ENCODE measurements at places on chromosomes 7 and 10.

GRCh38 chr7:148727501-148728278 lies 29.0 kb downstream of the CUL1 start:
- DNase-seq = no peak

DNA sequence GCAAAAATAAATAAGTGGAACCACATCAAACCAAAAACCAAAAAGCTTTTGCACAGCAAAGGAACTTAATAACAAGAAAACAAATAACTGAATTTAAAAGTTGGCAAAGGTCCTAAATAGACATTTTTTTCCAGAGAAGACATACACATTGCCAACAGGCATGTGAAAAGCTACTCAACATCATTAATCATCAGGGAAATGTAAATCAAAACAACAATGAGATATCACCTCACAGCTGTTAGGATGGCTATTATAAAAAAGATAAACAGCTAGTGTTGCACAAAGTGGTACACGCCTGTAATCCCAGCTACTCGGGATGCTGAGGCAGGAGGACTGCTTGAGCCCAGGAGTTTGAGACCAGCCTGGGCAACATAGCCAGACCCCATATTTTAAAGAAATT lies 2.2 kb upstream of the SUN3 start:
- no peak for DNase-seq

DNA sequence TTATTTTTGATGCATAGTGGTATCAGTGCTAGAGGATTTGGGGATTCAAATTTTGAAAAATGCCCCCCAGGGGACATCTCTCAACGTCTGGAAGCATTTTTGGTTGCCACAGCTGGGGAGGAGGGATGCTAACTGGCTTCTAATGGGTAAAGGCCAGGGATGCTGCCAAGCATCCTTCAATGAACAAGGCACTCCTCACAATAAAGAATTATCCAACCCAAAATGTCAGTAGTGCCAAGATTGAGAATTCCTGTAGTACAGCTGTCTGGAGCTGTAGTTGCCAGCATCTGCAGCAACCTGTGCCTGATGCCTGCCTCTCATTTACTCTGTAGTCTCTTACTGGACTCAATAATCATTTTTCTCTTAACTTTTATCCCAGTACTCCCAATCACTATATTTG lies 53.5 kb downstream of the SEPTIN7 start:
- no peak for DNase-seq

GRCh38 chr10:55837273-55837672 lies 523.8 kb downstream of the ZWINT start:
- no peak for DNase-seq

- no peak for DNase-seq
These were observed 15.7 kb upstream of the MACC1 start for GRCh38 chr7:20232848-20233247.

DNA sequence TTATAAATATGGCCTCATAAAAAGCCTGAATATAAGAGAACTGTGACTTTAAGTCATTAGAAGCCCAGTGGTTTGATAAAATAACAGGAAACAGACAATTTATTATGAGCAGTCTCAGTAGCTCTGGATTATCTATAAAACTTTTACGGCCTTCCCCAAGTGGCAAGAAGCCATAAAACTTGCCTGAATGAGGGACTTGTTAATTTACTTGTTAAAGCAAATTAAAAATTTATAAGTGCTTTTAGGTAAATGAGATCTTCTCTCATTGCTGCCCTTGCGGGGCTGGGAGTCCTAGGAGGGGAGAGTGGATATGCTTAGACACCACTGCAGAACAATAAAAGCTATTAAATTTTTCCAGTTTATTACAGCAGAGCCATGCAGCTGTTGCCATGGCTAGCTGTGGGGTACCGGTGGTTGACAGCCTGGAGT lies 499.9 kb downstream of the AUTS2 start:
- no peak for DNase-seq

DNA sequence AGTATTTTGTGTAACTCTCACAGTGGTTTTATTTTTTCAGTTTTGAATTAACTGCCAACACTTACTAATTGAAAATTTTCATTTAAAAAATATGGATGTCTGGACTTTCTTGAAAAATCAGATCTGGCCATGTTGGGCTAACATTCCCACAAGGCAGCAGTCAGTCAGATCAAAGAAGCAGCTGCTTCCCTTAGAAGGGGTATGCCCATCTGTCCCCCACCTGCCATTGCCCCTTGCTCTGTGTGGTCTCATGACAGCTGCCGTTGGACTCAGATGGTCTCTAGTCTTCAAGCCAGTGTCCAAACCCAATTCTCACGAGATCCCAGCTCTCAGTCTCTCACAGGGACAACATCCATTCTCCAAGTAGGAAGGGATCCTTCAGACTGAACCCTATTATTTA lies 212.1 kb upstream of the GHITM start:
- DNase-seq = no peak

- no peak for DNase-seq
These were observed 167.0 kb downstream of the SNX13 start for GRCh38 chr7:17773289-17773626.

GRCh38 chr10:23351926-23352519 lies 7.4 kb upstream of the C10orf67 start:
- DNase-seq = no peak

- no peak for DNase-seq
These were observed 202.9 kb upstream of the PLXNA4 start for GRCh38 chr7:132779164-132779563.

DNA sequence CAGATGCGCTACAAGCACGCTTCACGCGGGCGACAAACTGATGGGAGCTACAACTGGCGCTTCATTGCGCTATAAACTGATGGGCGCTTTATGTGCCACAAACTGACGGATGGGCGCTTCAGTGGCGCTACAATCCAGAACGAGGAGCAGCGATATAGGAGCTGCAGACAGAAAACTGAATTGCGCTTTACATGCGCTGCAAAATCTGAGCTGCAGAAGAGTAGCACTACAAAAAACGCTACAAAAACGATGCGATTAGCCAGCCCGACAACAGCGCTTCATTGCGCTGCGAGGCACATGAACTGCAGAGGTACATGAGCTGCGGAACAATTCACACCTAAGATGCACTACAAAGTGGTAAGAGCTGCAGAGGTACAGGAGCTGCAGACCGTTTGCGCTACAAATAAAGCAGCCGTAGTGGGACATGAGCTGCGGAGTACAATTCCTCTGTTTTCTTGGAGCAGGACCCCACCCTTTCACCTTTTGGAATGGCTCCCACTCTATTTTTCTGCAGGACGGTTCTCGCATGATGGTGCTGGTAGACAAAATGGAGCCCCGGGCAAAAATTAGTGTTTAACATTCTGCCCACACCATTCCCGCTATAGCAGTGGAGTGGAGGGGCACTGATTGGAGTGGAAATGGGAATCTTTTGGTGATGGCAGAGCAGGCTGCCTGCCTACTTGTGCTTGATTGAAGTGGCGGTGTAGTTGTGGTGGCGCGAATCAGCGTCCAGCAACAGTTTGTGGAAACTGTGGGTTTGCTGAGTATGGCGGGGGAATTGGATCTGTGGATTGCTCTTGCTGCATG lies 1.2 kb upstream of the SGCE start:
- no peak for DNase-seq
